ENCODE measurements at places on chromosomes 7 and 10. TPM values are rescaled to one million over a fixed set of nuclear protein-coding genes. Genes with fewer than 3 reads are reported as not detected.

The SLC18A2 gene
- not detected for total RNA-seq

The TWNK gene
- 11.8 TPM for total RNA-seq

The ST8SIA6 gene
- total RNA-seq: 2.1 TPM

The HOXA9 gene
- total RNA-seq: not detected

The SVOPL gene
- total RNA-seq: 2.1 TPM

The MYO3A gene
- not detected for total RNA-seq

The EPHB4 gene
- 1.2 TPM for total RNA-seq

The GSAP gene
- 11.5 TPM for total RNA-seq

The LIPN gene
- total RNA-seq: not detected

The SLC26A5 gene
- not detected for total RNA-seq

The PTEN gene
- total RNA-seq: 83.1 TPM

The HEPACAM2 gene
- total RNA-seq: not detected

The ITIH5 gene
- not detected for total RNA-seq

The CNTNAP2 gene
- not detected for total RNA-seq

The TDRD1 gene
- 0.55 TPM for total RNA-seq

The FAM25G gene
- not detected for total RNA-seq

The GHRHR gene
- not detected for total RNA-seq

The TRIM73 gene
- total RNA-seq: 13.2 TPM

The PRRT4 gene
- 0.34 TPM for total RNA-seq

The PNLIPRP1 gene
- not detected for total RNA-seq

The CTAGE4 gene
- total RNA-seq: 3.5 TPM

The GPR15LG gene
- not detected for total RNA-seq

The TAS2R41 gene
- total RNA-seq: not detected

The CYP2C9 gene
- total RNA-seq: not detected

The R3HCC1L gene
- 16.3 TPM for total RNA-seq
